ENCODE measurements at places on chromosomes 5 and 9.

DNA sequence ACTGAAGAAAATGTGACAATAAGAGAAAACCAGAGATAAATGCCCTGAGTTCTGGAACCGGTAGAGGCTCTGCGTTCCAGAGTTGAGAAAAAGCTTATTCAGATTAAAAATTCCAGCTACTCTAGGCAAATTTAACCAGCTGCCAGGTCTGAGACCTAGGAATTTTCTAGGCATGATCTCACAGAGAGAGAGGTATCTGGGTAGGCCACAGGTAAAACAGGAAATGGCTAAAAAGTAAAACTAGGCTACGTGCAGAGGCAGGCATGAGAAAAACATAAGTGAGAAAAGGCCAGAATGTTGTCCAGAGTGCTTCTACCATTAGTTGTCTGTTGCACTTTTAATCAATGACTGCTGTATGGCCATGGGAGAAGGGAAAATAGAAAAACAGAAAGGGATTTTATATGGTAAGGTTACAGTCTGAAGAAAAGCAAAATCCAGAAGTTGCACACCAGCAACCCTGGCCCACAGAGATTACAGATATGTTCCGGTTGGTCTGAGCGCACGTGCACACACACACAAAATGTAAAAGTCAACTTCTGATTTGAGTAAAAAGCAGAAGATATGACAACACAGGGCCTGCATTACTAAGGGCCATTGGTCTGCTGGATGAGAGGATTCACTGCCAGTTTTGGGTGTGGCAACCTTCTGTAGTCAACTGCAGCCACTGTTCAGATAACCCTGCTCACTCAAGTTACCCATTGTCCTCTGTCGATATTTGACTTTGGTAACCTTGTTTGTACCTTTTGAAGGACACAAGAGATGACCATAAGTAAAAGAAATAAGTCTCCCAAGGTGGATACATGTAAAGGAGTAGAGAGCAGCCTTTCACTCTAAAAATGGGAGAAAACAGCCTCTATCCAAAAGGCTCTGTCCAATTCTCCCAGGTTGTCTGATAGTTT, 266.0 kb downstream of the DTWD2 start:
- no peak for DNase-seq

DNA sequence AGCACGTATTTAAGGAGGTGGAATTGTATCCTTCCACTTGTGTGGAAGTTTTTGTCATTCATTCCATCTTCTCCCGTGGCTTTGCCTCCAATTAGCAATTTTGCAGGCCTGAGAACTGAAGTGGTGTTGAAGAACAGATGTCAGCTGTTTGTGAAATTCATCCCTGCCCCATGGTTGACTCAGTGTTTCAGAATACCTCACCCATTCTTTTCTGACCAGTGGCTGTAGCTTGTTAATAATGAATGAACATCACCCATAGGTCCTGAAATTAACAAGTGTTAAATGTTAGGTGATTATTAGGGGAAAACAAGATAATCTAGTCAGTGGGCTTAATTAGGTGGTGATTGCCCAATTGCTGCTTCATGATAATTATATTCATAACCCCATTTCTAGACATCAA, 11.7 kb downstream of the ZNF462 start:
- DNase-seq: no peak

- no peak for DNase-seq
These were observed 981 bp downstream of the TCOF1 start for GRCh38 chr5:150358261-150359095.

DNA sequence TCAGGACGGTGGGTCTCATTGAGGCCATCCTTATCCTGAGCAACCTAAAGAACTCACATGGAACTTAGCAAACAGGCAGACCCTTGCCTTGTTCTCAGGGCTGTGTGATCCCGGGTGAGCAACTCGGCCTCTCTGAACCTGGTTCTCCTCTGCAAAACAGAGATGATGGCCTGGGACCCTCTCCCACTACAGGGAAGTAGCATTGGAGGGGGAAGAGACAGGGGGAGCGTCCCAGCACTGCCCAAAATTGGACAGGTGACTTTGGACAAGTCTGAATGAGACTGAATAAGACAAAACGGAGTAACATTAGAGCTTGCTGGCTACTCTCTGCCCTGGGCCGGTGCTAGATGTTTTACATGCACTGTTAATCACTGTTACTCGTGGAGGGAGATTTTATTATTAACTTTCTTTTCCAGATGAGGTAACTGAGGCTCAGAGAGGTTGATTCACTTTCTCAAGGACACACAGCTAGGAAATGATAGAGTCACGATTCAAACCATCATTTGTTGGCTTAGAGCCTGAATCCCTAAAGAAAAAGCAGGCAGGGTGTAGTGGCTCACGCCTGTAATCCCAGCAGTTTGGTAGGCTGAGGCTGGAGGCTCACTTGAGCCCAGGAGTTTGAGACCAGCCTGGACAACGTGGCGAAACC, 136.4 kb downstream of the C9orf50 start:
- DNase-seq: no peak

DNA sequence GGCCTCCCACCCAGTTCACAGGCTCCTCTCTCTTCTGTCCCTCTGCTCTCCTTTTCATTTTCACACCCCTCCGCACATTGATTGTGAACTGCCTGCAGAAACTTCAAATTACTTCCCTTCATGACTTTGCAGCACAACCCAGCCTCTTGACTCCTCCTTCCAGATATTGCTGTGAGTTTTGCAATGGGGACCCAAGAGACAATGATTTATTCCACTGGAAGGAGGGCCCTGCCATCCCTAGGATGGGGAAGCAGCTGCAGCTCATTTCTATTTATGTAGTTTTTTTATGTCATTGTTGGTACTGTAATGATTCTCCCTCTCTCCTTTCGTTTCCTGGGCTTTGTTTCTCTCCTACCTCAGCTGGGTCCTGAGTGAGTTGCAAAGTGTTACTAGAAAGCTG, 364.9 kb downstream of the ICE1 start:
- no peak for DNase-seq

DNA sequence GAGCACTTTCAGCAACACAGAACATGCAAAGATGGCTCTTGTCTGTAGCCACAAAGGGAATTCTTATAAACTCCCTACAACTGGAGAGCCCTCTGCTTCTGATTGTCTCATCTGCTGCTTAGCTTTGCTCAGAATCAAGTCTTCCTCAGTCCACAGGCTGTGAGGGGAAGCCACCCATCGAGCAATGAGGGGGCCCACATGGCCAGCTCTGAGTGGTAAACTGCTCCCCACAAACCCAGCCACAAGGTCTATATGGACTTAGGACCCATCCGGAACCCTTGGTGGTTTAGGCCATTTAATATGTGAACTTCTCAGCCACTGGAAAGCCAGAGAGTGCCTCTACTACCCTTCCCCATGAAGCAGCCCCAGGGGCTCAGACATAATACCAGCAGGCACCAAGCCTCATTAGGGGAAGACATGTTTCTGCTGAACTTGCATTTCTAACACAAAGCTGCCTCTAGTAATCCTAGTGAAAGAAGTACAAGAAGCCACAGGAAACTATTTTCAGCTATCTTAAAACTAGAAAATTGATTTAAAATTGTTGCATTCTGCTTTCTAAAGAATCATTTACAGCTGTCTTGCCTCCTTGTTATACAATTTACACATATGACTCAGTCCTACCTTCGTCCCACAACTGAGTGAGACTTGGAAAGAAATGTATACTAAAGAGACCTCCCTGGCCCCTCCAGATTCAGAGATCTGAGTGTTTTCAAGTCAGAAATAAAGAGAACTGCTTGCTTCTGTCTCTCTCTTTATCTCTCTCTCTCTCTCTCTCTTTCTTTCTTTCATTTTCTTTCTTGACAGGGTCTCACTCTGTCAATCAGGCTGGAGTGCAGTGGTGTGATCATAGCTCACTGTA, 90.2 kb downstream of the ESM1 start:
- DNase-seq: no peak
